GM23248 (cell line): ENCODE measurements at places on chromosomes 11 and 22. TPM values are rescaled to one million over a fixed set of nuclear protein-coding genes. Genes with fewer than 3 reads are reported as not detected.
A peak's percentile ranks its signal among the peaks of the same experiment; 100 is the strongest.

DNA sequence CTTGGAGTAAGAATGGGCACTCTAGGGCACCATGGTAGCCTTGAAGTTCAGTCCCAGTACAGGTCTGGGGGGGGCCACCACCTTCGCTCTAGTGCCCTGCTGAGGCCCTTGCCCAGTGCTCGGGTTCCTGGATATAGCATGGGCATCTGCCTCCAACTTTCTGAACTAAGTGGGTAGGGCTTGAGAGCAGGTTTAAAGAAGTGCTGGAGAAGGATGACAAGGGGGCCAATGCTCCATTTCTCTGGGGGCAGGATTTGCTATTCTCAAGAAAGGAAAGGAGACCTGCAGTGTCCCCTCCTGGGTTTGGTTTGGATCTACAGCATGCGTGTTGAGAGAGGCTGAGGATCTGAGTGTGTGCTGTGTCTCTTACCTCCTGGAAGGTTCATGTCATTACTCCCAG lies 82.2 kb upstream of the SUSD2 start:
- DNase-seq: no peak

APLP2 gene
- total RNA-seq: 390 and 457 TPM in 2 replicates

IRAG1 gene
- total RNA-seq: 5.9 and 6.7 TPM in 2 replicates

GRCh38 chr22:48556222-48556621 lies 1271.5 kb downstream of the BRD1 start:
- DNase-seq: no peak

GRCh38 chr22:28670161-28670560 lies 9.5 kb downstream of the TTC28 start:
- DNase-seq: peak; percentile 59

GRCh38 chr11:40722179-40722795 lies 737.2 kb downstream of the LRRC4C start:
- no peak for DNase-seq

DNA sequence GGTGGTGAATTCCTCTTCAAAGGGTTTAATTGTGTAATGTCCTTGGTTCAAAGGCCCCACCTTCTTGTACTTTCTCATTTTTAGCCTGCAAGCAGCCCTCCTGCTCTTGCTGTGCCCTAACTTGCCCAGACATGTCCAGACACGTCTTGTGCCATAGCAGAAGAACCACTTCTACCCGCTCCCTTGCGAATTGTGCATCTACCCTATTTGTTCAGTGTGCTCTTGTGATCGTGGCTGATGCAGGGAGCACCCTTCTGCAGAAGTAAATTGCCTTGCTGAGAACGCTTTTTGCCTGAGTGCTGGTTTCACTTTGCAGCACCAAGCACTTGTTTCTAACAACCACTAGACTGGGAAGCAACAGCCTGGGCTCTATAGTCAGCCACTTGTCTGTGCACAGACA lies 249.4 kb downstream of the SBF2 start:
- DNase-seq: peak; percentile 15

DNA sequence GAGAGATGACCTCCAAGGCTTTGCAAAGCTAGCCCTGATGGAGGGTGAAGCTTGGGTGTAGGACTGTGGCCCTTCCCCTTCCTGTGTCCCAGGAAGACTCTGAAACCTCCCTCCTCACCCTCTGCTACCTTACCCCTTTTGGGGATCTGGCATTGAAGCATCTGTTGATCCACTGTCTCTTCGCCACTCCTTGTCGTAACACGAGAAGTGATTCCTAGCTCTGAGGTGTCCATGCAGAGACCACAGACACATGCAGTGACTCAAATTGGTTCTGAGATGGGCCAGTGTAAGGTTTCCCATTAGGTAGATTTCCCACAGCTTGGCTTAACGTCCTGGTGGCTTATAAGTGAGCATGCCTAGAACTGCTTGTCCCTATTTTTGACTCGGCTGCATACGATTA lies 101.4 kb downstream of the ZBTB16 start:
- no peak for DNase-seq

DNA sequence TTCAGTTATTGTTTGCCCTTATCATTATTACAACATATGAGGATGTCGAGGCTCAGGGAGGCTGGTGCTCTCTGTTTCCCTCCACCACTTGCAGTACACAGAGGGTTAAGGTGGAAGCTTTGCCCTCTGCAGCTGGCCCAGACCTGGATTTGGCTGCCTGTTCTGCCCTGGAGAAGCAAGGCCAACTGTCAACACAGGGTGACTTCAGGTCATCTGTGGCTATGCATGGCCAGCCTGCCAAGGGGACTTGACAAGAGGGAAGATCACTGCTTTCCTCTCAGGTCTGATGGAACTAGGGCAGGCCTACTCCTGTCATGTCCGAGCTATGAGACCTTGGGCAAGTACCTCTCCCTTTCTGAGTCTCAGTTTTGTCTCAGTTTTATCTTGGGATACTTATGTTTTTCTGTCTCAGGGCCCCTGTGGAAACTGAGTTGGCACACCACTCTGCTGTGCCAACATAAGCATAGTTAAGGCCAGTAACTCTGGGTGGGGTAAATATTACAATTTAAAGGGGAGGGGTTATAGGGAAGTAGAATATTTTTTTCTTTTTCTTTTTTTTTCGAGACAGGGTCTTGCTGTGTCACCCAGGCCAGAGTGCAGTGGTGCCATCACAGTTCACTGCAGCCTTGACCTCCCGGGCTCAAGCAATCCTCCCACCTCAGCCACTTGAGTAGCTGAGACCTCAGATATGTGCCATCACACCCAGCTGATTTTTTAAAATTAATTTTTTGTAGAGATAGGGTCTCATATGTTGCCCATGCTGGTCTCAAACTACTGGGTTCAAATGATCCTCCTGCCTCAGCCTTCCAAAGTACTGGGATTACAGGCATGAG lies 2.4 kb upstream of the THRSP start:
- no peak for DNase-seq

KCNE3 gene
- total RNA-seq: 0.11 TPM in 1 of 2 replicates, not detected in the other

NXPE2 gene
- not detected in 2 replicates for total RNA-seq

DNA sequence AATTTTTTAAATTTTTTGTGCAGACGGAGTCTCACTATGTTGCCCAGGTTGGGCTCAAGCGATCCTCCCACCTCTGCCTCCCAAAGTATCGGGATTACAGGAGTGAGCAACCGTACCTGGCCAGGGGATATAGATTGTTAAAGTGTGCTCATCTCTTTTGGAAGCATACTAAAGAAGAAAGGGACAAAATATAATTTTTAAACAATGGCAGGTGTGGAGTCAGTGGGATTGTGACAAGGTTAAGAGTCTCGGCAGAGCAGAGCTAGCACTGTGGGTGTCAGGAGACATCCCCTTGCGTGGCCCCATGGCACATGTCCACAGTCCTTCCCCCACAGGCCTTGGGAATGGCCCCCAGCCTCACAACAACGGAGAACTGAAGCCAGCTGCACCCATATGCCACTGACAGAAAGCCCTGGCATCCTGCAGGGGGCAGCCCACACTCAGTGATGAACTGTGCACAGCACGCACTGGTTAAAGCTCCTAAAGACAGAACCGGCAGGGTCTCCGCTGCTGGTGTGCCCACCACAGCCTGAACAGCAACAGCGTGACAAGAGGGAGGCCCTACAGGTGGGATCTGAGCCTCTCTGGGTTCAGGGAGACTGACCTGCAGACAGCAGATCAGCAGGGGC lies 29.9 kb downstream of the SERPIND1 start:
- DNase-seq: peak; percentile 47

RBFOX2 gene
- 136 and 139 TPM in 2 replicates for total RNA-seq

OR5L2 gene
- total RNA-seq: not detected in 2 replicates

- DNase-seq: peak; percentile 57
Measured at GRCh38 chr11:101470881-101471520, 112.8 kb downstream of the TRPC6 start.

GRCh38 chr11:12686246-12687060 lies 12.2 kb downstream of the TEAD1 start:
- peak; percentile 62 for DNase-seq

ATP6V1E1 gene
- total RNA-seq: 103 and 113 TPM in 2 replicates

SLC5A4 gene
- not detected in 2 replicates for total RNA-seq

DNA sequence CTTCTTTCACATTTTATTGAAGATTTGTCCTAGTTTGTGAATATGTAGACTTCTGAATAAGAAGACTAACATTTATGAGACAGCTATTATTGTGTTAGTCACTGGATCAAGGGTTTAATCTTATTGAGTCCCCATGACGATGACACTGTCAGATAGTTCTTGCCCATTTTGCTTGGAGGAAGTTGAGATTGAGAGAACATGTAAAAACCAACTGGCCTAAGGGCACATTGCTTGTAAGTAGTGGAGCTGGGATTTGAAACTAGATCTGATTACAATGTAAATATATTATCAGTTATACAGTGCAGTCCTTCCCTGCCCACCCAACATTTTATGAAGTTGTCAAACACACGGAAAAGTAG lies 134.7 kb downstream of the HIPK3 start:
- no peak for DNase-seq

- DNase-seq: no peak
Measured at GRCh38 chr22:39208013-39208680, 36.6 kb downstream of the PDGFB start.

DCHS1 gene
- total RNA-seq: 5.8 and 6.4 TPM in 2 replicates

DNA sequence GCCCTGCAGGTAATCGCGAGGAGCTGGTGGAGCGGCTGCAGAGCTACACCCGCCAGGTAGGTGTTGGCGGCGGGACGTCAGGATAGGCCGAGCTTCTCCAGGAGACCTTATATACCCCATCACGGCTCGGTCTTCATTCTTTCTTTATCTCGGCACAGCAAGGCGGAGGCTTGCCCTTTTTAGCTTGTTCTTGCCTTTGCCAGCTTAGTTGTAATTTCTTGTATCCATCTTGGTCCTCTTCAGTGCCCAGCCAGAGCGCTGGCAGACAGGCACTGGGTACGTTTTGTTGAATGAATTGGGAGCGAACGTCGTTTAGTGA lies 459 bp downstream of the SF3B2 start:
- DNase-seq: no peak

FGF4 gene
- total RNA-seq: not detected in 2 replicates
